ENCODE measurements at places on chromosomes 13 and 19.

DNA sequence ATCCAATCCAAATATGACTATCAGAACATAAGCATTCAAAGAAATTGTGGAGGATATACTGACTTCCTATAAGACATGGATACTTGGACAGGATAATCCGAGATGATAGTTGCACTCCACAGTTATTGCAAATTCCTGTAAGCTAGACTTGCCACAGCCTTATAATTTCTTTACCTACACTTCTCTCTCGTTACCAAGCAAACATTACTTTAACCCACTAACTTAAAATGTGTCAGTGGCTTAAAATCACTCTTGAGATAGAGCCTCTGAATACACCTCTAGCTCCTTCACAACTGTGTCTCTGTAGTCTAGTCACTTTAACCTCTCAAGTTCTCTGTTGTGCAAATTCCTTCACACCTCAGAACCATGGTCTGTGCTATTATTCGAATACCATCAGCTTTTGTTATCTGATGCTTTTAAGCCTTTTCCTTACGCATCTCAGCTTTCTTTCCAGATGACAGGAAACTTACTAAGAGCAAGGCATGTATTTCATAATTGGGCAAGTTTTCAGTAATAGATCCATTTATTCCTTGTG lies 474.9 kb upstream of the MIR17HG start:
- no peak for DNase-seq

- DNase-seq = no peak
Measured at GRCh38 chr19:42352301-42353259, 27.1 kb downstream of the MEGF8 start.

GRCh38 chr19:32627714-32628270 lies 46.8 kb downstream of the PDCD5 start:
- no peak for DNase-seq

- no peak for DNase-seq
Measured at GRCh38 chr19:29385191-29385795, 140.5 kb upstream of the VSTM2B start.

GRCh38 chr13:93309886-93310523 lies 83.4 kb downstream of the GPC6 start:
- DNase-seq = no peak

GRCh38 chr13:78465250-78465649 lies 138.1 kb downstream of the POU4F1 start:
- DNase-seq = no peak

- DNase-seq = no peak
Measured at GRCh38 chr19:10566658-10567410, 1.0 kb upstream of the KRI1 start.

GRCh38 chr13:97191142-97191541 lies 31.0 kb upstream of the MBNL2 start:
- no peak for DNase-seq

- no peak for DNase-seq
Measured at GRCh38 chr13:67139551-67139950, 90.6 kb downstream of the PCDH9 start.
